Natural killer cell (primary cell): ENCODE measurements at places on chromosomes 3 and 15. TPM values are rescaled to one million over a fixed set of nuclear protein-coding genes. Genes with fewer than 3 reads are reported as not detected.

DNA sequence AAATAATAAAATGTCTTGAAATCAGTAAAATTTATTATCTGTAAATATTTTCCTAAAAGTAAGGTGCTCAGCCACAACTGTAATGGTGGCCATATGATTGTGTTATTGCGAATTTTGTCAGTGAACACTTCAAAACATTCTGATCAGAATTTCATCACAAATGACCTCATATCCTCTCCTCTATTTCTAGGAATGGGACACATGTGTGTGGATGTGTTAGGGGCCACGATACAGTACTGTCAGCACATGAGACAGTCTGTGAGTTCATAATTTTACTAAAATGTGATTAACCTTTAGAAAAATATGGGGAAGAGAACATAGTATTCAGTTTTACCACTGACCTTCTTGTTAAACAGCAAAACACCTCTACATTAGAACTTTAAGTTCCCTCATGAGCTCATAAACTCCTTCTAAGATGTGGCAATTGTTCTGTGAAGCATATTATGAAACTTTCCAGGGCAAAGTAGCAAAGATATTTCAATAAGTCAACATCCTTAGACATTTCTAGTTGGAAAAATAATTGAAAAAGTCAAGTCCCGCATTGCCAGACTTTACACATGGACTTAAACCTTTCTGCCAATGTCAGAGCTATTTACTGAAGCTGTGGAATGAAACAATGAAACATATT, 158.2 kb upstream of the ABI3BP start:
- DNase-seq, result no peak
- H3K27me3 ChIP-seq, result peaks cover 5% of the 10 kb centered on the region
- no peak overlapping the region for H3K27ac ChIP-seq

DNA sequence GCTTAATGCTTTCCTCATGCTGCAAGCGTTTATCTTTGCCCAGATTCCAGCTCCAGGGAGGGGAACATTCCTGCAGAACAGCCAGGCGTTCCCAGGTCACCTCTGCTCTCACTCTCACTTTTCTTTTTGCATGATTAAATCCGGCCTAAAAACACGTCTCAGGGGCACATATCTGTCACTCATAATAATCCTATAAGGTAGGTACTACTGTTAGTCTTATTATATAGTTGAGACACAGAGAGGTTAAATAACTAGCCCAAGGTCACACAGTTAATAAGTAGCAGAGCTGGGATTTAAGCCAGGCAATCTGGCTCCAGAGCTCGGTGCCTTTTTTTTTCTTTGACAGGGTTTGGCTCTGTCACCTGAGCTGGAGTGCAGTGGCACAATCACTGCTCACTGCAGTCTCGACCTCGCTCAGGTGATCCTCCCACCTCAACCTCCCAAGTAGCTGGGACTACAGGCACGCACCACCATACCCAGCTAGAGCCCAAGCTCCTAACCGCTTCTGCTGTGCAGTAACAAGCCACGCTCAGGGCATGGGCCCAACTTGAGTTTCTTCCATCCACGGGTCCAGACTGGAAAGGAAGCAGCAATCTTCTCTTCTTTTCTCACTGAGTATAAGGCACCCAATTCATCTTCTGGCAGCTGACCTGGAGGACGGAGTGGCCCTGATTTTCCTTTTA, 96.5 kb downstream of the LIPC start:
- no peak overlapping the region for H3K4me3 ChIP-seq
- no peak for DNase-seq
- H3K27ac ChIP-seq, result no peak overlapping the region
- H3K4me1 ChIP-seq, result peaks cover 4% of the 10 kb centered on the region
- no peaks in the 10 kb centered on the region for H3K36me3 ChIP-seq

MESP2 gene
- total RNA-seq, result not detected

DNA sequence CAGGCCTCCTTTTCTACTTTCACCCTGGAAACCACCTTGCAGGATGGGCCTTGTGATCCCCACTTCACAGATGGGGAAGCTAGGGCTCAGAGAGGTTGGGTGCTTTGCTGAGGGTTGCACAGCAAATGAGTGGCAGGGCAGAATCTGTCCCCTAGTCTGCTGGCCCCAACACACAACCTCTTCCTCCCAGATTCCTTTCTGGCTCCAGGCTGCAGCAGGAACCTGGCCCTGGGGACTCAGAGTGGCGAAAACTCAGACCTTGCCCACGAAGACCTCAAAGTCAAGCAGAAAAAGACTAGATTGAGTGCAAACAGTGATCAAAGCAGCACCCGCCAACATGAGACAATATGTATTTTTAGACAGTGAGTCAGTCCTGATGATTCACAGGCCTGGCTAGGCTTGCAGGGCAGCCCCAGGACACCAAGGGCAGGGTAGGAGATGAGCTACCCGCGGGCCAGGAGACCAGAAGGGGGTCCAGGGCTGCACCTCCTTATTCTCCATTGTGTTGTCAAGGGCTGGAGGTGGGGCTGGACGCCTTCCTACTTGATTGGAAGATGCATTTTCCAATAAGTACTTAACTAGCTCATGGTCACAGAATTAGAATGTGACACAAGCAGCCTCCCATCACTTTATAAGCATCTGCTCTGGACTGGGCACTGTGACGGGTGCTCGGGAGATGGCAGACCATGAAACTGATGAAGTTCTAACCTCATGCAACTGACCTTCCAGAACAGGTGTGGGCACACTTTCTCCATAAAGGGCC, 23.9 kb downstream of the GOLGA6L2 start:
- H3K4me1 ChIP-seq, result no peaks in the 10 kb centered on the region
- H3K4me3 ChIP-seq, result no peak overlapping the region
- H3K27me3 ChIP-seq, result no peaks in the 10 kb centered on the region
- H3K36me3 ChIP-seq, result no peaks in the 10 kb centered on the region
- no peak overlapping the region for H3K27ac ChIP-seq
- DNase-seq, result no peak

RSRC1 gene
- 37.3 TPM for total RNA-seq

- no peak for DNase-seq
- H3K4me1 ChIP-seq, result no peaks in the 10 kb centered on the region
- H3K36me3 ChIP-seq, result no peaks in the 10 kb centered on the region
- H3K4me3 ChIP-seq, result no peak overlapping the region
Measured at GRCh38 chr3:123688241-123688747, 103.4 kb upstream of the HACD2 start.

DNA sequence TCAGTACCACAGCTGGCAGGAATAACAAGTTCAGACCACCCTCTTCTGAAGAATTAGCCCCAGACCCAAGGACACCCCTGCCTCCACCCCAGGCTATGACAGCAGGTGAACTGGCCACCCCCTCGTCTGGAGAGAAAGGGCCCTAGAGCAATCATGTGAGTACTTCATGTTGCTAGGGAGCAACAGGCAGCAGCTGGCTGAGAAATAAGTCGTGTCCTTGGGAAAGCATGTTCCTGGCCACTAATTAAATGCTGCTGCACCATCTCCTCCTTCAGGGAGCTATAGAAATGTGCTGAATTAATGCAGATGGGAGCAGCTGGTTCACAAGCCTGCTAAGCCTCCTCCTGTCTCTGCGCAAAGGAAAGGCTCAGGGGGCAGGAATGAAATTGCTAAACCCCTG, 31.5 kb downstream of the MRPS11 start:
- H3K27me3 ChIP-seq, result no peaks in the 10 kb centered on the region
- H3K4me3 ChIP-seq, result no peak overlapping the region
- no peaks in the 10 kb centered on the region for H3K36me3 ChIP-seq
- H3K4me1 ChIP-seq, result no peaks in the 10 kb centered on the region

DNA sequence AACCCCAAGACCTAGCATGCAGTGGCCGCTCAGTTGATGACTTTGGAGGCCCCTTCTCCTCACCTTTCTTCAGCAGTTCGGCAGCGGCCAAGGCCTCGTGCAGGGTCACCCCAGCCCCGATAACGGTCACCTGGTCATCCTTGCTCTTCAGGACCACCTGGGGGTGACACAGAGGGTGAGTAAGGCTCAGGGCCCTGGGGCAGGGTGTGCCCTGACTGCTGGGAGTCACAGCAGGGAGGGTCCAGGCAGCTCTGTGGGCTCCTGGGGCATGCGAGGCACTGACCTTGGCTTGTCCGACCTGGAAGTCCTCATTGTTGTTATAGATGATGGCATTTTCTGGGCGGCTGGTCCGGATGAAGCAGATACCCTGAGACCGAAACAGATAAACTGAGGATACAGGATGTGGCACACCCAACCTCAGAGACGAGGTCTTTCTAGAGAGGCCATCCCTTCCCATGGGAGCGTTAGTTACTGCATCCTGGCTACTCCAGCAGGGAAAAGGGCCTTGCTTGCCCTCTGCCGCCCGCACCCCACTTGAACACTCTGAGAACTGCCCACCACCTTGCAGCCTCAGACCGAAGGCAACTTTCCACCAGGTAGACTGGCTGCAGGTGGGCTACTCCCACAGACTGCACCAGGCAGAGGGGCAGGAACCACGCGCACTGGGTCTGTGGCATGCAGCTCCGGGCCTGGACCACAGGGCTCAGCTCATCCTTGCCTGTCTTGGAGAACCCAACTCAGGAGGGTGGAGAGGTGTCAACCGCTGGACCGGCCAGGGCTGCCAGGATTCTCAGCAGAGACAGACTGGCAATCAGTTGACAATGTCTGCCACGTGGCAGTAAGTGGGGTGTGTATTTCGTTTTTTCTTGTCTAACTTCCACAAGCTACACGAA, 27.6 kb downstream of the TKT start:
- H3K27ac ChIP-seq, result no peak overlapping the region
- no peaks in the 10 kb centered on the region for H3K27me3 ChIP-seq
- no peak overlapping the region for H3K4me3 ChIP-seq
- DNase-seq, result no peak
- H3K36me3 ChIP-seq, result peaks cover 71% of the 10 kb centered on the region

DNA sequence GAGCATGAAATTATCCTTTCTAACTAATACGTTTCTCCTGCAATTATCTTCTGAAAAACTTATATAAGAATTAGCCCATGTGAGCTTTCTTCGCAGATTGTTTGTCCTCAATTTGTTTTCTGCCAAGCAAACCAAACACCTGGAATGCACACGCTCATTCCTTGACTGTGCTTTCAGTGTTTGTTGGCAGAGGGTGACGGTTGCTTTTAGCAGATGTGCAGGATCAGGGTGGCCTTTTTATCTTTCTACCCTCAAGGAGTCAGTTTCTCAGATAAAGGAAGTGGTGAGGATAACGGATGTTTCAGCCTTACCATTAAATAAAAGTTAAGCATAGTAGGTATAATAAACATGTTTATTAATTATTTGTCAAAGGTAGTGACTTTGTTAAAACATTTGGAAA, 15.2 kb downstream of the ARPP21 start:
- no peak for DNase-seq
- H3K4me3 ChIP-seq, result no peak overlapping the region
- no peaks in the 10 kb centered on the region for H3K4me1 ChIP-seq
- H3K27ac ChIP-seq, result no peak overlapping the region
- no peaks in the 10 kb centered on the region for H3K36me3 ChIP-seq

DNA sequence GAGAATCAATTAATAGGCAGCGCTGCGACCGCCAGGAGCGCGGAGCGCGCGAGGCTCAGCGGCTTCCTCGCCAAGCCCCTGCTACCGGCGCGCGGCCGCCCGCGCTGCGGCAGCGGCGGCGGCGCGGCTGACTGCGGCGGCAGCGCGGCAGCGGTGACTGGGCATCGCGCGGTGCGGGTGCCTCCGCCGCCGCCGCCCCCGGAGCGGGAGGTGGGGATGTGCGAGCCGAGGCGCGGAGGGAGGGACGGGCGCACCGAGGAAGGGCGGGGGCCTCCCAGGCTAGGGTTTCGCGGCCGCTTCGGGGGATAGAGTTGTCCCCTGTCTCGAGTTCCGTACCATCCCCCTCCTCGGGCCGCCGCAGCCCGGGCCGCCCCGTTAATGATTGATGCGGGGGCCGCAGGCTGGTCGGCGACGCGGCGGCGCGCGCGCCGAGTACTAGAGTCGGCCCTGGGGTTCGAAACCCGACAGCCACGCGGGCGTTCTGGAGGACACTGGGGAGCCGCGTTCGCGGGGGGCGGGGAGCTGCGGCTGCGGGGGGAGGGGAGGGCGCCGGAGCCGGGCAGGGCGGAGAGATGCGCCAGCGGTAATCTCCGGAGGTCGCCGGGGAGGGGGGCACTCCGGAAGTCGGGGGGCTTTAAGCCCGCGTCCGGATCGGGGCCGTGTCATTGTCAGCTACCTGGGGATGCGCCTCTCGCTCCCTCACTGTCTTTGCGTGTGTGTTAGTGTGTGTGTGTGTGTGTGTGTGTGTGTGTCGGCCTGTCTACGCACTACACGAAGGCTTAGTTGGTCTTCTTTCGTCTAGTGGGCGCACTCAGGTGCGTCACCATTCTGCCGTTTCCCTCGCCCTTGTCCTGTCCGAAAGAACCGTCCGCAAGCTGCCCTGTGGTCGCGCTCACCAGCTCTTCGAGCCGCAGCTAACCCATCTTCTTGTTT, at the start of gene PAQR9:
PAQR9 (minus strand) TSS at position 159 of the 933 bp plus-strand sequence. CDS start 338 bp downstream, outside the sequence.
- H3K4me1 ChIP-seq, result peaks cover 8% of the 10 kb centered on the region
- no peak within 1 kb of the TSS for H3K27ac ChIP-seq
- no peaks in the 10 kb centered on the region for H3K36me3 ChIP-seq
- no peak within 1 kb of the TSS for H3K4me3 ChIP-seq
- no peak for DNase-seq

- H3K27ac ChIP-seq, result no peak overlapping the region
- DNase-seq, result no peak
- H3K36me3 ChIP-seq, result no peaks in the 10 kb centered on the region
- H3K27me3 ChIP-seq, result no peaks in the 10 kb centered on the region
Measured at GRCh38 chr15:64236156-64236894, 73.5 kb upstream of the PPIB start.

CPNE4 gene
- not detected for total RNA-seq

GRCh38 chr15:80970658-80971057, 19.0 kb downstream of the MESD start:
- H3K4me3 ChIP-seq, result no peak overlapping the region
- no peak for DNase-seq
- no peaks in the 10 kb centered on the region for H3K27me3 ChIP-seq
- H3K36me3 ChIP-seq, result peaks cover 6% of the 10 kb centered on the region
- H3K27ac ChIP-seq, result no peak overlapping the region

GRCh38 chr3:160001850-160002623, 13.4 kb downstream of the IL12A start:
- H3K4me1 ChIP-seq, result no peaks in the 10 kb centered on the region
- no peaks in the 10 kb centered on the region for H3K36me3 ChIP-seq

GRCh38 chr3:13550791-13551360, 2.0 kb downstream of the FBLN2 start:
- H3K4me1 ChIP-seq, result peaks cover 14% of the 10 kb centered on the region
- no peaks in the 10 kb centered on the region for H3K36me3 ChIP-seq
- H3K27me3 ChIP-seq, result peaks cover 6% of the 10 kb centered on the region
- H3K27ac ChIP-seq, result no peak overlapping the region
- no peak overlapping the region for H3K4me3 ChIP-seq

DNA sequence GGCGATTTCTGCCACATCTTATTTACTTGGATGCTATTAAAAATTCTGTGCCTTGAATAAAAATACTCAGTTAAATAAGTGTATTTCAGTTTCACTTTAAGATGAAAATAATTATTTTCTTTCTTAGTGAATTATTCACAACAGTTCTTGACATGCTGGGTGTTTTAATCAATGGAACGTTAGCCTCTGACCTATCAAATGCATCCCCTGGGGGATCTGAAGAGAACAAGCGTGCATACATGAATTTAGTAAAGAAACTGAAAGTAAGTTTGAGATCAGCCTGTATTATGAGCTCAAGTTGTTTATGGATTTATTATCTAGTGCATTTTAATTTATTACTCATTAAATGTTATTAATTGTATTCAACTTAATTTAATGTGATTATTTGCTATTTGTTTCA, 597 bp downstream of the P2RY12 start:
- H3K36me3 ChIP-seq, result no peaks in the 10 kb centered on the region
- H3K27ac ChIP-seq, result no peak overlapping the region
- no peaks in the 10 kb centered on the region for H3K27me3 ChIP-seq
- no peak for DNase-seq
- H3K4me1 ChIP-seq, result no peaks in the 10 kb centered on the region
- H3K4me3 ChIP-seq, result no peak overlapping the region

DNAH12 gene
- 0.21 TPM for total RNA-seq

- no peaks in the 10 kb centered on the region for H3K36me3 ChIP-seq
- no peaks in the 10 kb centered on the region for H3K4me1 ChIP-seq
- H3K27ac ChIP-seq, result no peak overlapping the region
- H3K4me3 ChIP-seq, result no peak overlapping the region
- no peak for DNase-seq
Measured at GRCh38 chr3:127406309-127407025, 118.6 kb upstream of the PRR20G start.

SCAMP5 gene
- 2.7 TPM for total RNA-seq
